ENCODE measurements at places on chromosomes 4 and X.

- no peak for DNase-seq
Measured at GRCh38 chr4:39319676-39320075, 46.5 kb downstream of the RFC1 start.

GRCh38 chr4:73407227-73407673 lies 3.2 kb downstream of the ALB start:
- DNase-seq, result no peak

DNA sequence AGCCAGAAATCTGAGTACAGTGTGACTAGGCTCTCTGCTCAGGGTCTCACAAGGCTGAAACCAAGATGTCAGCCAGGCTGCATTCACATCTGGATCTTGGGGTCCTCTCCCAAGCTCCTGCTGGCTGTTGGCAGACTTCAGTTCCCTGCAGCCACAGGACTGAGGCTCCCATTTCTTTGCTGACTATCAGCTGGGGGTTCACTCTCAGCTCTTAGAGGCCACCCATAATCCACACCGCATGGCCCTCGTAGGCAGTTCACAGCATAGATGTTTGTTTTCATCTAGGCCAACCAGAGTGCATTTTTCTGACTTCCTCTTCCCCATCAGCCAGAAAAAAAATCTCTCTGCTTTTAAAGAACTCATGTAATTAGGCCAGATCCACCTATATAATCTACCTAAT lies 8.2 kb upstream of the WDR44 start:
- DNase-seq, result no peak

- no peak for DNase-seq
Measured at GRCh38 chr4:3530663-3531254, 1.5 kb downstream of the LRPAP1 start.

DNA sequence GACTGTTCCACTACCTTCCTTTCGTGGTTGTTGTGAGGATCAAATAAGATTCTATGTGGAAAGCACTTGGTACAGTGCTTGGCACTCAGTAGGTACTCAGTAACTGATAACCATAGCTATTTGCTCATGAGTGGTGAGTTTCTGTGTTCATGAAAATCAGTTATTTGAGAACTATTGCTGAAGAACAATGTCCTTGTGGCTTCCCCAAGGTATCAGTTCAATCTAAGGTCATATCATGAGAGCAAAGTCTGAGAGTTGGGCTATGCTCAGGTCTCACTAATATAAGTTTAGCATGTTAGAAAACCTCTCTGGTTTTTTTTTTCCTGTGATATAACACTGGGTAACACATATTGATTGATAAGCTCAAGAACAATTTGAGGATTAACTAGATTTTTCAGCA lies 147.8 kb downstream of the GRIA3 start:
- DNase-seq, result no peak

GRCh38 chrX:72247206-72247942 lies 8.5 kb upstream of the ERCC6L start:
- no peak for DNase-seq

- no peak for DNase-seq
Measured at GRCh38 chr4:52997132-52997416, 135.0 kb downstream of the RASL11B start.

DNA sequence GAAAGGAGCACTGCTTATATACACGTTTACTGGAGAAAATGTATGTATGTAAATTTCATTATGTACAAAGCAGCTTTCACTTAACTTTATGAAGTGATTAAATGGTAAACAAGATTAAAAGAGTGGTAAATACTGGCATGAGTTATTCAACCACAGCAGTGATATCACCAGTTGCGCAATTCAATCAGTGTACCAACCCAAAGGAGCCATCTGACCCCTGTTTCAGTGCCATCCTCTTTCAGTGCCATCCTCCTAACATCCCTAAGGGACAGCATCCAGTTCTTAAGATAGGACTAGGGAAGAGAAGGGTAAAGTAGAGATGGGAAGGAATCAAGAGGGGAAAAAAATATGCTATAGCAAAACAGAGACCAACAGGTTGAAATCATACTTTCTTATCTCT lies 16.2 kb downstream of the HPF1 start:
- DNase-seq, result no peak

DNA sequence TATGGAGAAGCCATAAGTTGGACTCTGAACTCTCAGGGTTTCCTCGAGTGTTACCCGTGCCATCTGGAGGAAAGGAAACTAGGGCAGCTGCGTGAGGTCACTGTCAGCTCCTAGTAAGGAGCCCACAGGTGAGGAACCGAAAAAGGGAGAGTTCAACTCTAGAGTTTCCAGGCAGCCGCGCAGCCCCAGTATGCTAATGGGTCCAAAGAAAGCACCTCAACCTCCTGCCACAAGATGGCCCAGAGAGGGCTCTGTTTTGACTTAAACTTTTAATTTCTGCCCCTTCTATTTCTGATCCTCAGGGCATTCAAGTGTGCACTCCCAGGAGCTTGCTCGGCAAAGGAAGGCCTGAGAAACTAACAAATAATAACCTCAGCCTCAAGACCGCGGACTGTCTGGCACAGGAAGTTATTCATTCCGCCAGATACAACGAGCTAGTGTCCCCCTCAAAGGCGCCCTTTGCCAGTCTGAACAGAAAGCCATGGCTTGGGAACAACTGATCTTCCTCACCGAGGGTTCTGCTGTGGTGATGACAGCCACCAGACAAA lies 13.9 kb downstream of the SCARB2 start:
- DNase-seq, result no peak

DNA sequence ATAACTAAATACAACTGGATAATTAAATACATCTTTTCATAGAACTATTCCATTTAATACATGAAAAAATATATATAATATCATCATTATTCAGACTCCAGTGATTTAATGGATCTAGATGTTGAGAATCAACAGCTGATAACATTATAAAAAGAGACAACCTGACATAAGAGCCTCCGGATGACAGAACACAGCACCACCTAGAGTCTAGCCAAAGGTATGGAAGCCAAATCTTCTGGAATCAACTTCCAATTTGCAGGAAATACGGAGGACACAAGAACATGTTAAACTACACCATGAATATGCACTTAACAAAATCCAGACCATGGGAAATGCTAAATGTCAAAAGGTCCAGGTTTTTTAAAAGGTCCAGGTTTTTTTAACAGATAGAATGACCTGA lies 55.0 kb downstream of the LRBA start:
- no peak for DNase-seq

- no peak for DNase-seq
Measured at GRCh38 chrX:134990801-134991481, at the start of gene SMIM10. TSS of gene SMIM10 (plus strand) at chrX:134990991. CDS start at chrX:134991096, 105 bp downstream.

DNA sequence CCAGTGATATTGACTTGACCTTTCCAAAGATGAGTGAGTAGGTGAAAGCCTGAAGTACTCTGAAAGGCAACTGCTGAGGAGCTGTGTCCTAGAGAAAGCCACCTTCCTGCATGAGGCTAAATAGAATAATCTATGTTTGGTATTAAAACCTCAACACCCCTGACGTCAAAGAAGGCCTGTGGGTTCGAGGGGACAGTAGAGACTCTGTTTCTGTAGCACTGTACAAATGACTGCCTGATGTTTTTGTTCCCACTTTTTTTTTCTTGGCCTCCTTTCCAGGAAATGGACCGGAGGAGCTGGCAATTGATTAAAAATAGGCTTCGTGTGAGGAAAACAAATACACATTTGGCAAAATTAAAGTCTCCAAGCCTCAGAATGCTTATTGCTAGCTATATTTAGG lies 29.5 kb downstream of the TMEM255A start:
- no peak for DNase-seq

All from activated CD8-positive, alpha-beta memory T cell treated with anti-CD3 and anti-CD28 coated beads for 1 hour (primary cell).